ENCODE measurements at places on chromosomes 13 and 19.

GRCh38 chr19:5950741-5951140 is 27.2 kb downstream of the RANBP3 start:
- no peaks in the 10 kb centered on the region for H3K27me3 ChIP-seq
- peaks cover 6% of the 10 kb centered on the region for H3K36me3 ChIP-seq
- DNase-seq, result no peak
- H3K4me3 ChIP-seq, result no peak overlapping the region

- no peaks in the 10 kb centered on the region for H3K27me3 ChIP-seq
- peaks cover 4% of the 10 kb centered on the region for H3K36me3 ChIP-seq
- H3K4me1 ChIP-seq, result peaks cover 8% of the 10 kb centered on the region
- H3K27ac ChIP-seq, result no peak overlapping the region
- DNase-seq, result no peak
Observed at GRCh38 chr13:46668931-46669525, 116.1 kb downstream of the LRCH1 start.

DNA sequence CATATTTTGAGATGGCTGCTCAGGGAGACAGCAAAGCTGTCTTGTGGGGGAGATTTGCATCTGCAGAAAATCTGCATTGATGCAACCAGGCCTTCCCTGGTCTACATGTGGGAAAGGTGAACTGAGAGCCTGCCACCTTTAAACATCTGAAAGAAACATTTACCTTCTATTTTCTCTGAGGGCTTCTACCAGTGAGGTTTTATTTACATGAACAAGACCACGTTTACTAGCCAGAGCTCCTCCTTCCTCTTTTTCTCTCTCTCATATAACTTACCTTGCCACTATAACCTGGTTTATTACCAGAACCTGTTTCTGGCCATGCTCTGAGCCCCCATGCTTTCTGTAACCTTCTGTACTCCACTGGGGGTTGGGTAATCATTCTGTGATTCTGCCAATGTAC is 14.4 kb upstream of the RUBCNL start:
- H3K27ac ChIP-seq, result no peak overlapping the region
- H3K4me3 ChIP-seq, result no peak overlapping the region
- no peaks in the 10 kb centered on the region for H3K36me3 ChIP-seq
- no peak for DNase-seq
- no peaks in the 10 kb centered on the region for H3K27me3 ChIP-seq

GRCh38 chr13:31742097-31742734 is 2.9 kb downstream of the RXFP2 start:
- peak; percentile 53 for DNase-seq
- no peak overlapping the region for H3K4me3 ChIP-seq
- no peak overlapping the region for H3K27ac ChIP-seq
- H3K4me1 ChIP-seq, result no peaks in the 10 kb centered on the region
- H3K36me3 ChIP-seq, result no peaks in the 10 kb centered on the region

Measured in fibroblast of lung (primary cell).